A673 (cell line): ENCODE measurements at places on chromosomes 16 and 17. TPM values are rescaled to one million over a fixed set of nuclear protein-coding genes. Genes with fewer than 3 reads are reported as not detected.

GRCh38 chr17:80169784-80170500 is at the start of gene CARD14:
CARD14 (plus strand) TSS chr17:80170030; CDS start chr17:80181439, 11,409 bp downstream.
- no peak for DNase-seq
- H3K4me1 ChIP-seq: no peaks in the 10 kb centered on the region
- no peaks in the 10 kb centered on the region for H3K27me3 ChIP-seq
- H3K4me3 ChIP-seq: no peak within 1 kb of the TSS
- H3K27ac ChIP-seq: no peak within 1 kb of the TSS

DNA sequence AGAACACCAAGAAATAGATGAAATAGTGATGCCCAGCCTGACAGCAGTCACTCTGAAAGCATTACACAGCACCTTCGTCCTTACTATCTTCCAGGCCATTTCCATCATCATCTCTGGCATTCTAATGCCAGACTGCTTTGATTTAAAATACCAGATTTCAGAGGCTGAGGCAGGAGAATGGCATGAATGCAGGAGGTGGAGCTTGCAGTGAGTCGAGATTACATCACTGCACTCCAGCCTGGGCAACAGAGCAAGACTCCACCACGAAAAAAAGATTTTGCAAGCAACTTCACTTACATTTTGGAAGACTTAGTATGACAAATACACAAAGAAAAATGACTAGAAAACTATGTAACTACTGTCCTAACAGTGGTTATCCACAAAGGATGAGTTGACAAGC is 244.0 kb downstream of the CPPED1 start:
- H3K36me3 ChIP-seq: no peaks in the 10 kb centered on the region
- H3K4me3 ChIP-seq: no peak overlapping the region
- H3K4me1 ChIP-seq: no peaks in the 10 kb centered on the region
- no peak for DNase-seq
- no peaks in the 10 kb centered on the region for H3K27me3 ChIP-seq

DNA sequence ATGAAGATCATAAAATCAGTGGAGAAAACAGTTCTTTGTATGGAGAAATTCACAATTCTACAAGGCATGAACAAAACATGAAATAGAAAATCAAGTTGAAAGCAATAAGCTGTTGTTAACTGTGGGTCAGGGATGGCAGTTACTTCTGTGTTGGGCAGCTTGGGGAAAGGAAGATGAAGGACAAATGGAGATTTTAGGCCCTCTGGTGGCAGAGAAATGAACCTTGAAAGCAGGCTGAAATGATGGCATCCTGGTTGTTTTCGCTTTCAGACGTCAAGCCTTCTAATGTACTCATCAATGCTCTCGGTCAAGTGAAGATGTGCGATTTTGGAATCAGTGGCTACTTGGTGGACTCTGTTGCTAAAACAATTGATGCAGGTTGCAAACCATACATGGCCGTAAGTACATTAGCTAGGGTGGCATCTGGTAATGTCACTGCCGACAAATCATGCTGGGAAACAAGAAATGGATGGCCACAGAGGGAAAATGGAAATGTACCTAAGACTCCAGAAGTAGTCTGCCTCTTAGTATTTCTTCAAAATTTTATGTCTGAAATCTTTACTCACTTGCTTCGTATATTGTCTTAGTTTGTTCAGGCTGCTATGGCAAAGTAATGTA is 108.9 kb downstream of the MAP2K6 start:
- no peaks in the 10 kb centered on the region for H3K4me1 ChIP-seq
- no peaks in the 10 kb centered on the region for H3K36me3 ChIP-seq
- no peak overlapping the region for H3K27ac ChIP-seq
- no peak overlapping the region for H3K4me3 ChIP-seq

DNA sequence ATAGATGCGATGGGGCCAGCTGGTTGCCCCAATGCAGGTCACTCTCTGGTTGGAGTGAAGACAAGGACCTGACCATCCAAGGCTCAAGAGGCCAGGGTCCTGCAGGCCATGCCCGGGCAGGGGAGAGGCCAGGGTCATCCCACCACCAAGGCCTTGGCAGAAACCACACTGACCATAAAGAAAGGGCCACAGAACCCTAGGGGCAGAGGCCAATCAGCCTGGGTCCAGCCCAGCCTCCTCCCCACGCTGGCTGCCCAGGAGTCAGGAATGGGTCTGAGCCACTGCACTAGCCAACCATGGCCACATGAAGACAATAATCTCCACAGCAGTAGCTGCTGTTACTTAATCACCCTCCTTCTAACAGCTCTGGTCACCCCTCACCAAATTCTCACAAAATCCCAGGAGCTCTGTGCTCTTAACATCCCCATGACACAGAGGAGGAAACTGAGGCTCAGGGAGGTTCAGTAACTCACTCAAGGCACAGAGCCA is 10.2 kb upstream of the BCAR1 start:
- DNase-seq: no peak
- H3K4me1 ChIP-seq: peaks cover 24% of the 10 kb centered on the region
- H3K36me3 ChIP-seq: no peaks in the 10 kb centered on the region
- no peak overlapping the region for H3K4me3 ChIP-seq
- H3K27ac ChIP-seq: peak overlapping the region; percentile 28

- H3K36me3 ChIP-seq: no peaks in the 10 kb centered on the region
- peak; percentile 99 for DNase-seq
- H3K27me3 ChIP-seq: no peaks in the 10 kb centered on the region
- peaks cover 16% of the 10 kb centered on the region for H3K4me1 ChIP-seq
- peak within 1 kb of the TSS; percentile 73 for H3K4me3 ChIP-seq
Measured at GRCh38 chr16:70438969-70439862, at the start of gene ST3GAL2. ST3GAL2 (minus strand) TSS chr16:70439100; CDS start chr16:70398530, 40,570 bp downstream.

GRCh38 chr17:31579265-31579664 is 187.8 kb downstream of the RAB11FIP4 start:
- no peaks in the 10 kb centered on the region for H3K4me1 ChIP-seq
- DNase-seq: no peak
- no peak overlapping the region for H3K27ac ChIP-seq
- H3K4me3 ChIP-seq: no peak overlapping the region
- no peaks in the 10 kb centered on the region for H3K36me3 ChIP-seq

GRCh38 chr17:38852771-38853291 is 690 bp downstream of the RPL23 start:
- H3K27ac ChIP-seq: peak overlapping the region; percentile 89
- no peak for DNase-seq
- H3K36me3 ChIP-seq: peaks cover 52% of the 10 kb centered on the region
- H3K4me1 ChIP-seq: no peaks in the 10 kb centered on the region
- peak overlapping the region; percentile 64 for H3K4me3 ChIP-seq

DNA sequence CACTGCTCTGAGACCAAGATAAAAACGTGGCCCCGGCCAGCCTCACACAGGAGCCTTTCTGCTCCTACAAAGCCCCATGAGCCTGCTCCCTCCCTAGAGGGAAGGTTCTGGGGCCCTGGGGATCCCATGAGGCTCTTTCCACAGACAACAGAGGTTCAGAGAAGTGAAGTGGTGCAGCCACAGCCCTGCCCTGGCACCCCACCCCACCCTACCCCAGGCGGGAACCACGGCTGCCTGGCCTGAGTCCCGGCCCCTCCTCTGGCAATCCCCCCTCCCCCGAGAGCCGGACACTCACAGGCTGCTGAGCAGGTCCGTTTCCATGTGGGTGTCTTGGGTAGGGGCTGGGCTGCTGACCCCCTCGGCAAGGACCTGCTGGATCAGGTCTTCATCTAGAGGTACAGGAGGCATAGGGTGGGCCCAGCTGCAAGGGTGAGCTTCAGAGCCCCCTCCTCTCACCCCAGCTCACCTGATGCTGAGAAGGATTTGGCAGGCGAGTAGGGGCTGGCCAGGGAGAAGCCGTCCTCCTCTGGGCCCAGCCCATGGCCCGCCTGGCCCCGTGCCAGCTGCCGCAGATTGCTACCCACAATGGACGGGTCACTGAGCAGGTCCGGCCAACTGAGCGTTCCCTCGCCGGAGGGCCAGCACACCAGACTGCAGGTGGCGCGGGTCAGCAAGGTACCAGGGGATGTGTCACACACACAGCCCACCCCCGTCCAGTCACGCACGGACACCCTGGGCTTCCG is 38.7 kb downstream of the PKD1 start:
- H3K4me1 ChIP-seq: no peaks in the 10 kb centered on the region
- peaks cover 41% of the 10 kb centered on the region for H3K36me3 ChIP-seq
- H3K27me3 ChIP-seq: no peaks in the 10 kb centered on the region
- no peak for DNase-seq
- no peak overlapping the region for H3K4me3 ChIP-seq

- H3K4me1 ChIP-seq: peaks cover 6% of the 10 kb centered on the region
- H3K27me3 ChIP-seq: no peaks in the 10 kb centered on the region
- no peak overlapping the region for H3K27ac ChIP-seq
- DNase-seq: no peak
- no peaks in the 10 kb centered on the region for H3K36me3 ChIP-seq
- no peak overlapping the region for H3K4me3 ChIP-seq
Measured at GRCh38 chr17:62705156-62705777, 77.8 kb downstream of the MRC2 start.

GRCh38 chr17:18009609-18010420 is 29.2 kb downstream of the ATPAF2 start:
- no peak for DNase-seq
- no peaks in the 10 kb centered on the region for H3K36me3 ChIP-seq
- H3K27ac ChIP-seq: no peak overlapping the region
- H3K4me1 ChIP-seq: no peaks in the 10 kb centered on the region
- no peak overlapping the region for H3K4me3 ChIP-seq
- H3K27me3 ChIP-seq: no peaks in the 10 kb centered on the region

DNA sequence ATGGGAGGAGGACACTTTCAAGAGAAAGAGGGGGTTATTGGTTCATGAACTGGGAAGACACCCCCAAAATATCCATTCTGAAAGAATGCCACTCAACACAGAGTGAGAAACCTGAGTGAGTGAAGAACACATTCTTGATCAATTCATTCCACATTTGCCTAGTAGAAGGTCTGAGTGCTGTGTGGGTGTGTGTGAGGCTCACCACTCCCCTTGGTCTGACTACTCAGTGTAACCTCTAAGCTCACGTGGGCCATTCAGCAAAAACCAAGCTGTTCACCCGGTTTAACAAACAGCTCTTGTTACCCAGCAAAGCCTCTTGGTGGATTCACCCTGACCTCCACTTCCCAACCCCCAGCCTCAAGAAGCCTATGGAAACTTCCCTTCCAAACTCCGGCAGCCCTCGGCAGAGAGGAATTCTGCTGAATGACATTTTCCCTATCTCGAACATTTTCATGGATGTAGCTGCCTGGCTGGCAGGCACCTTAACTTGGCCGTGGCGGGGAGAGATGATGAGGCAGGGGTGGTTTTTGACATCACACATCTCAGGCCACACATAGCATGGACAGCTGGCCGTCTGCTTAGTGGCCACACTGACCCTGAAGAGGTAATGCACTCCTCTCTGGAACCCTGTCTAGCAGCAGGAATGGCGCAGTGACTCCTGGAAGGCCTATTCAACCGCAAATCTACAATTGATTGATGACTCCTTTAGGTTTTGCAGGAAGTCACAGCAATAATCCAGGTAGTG is 11.6 kb downstream of the ST6GALNAC1 start:
- no peaks in the 10 kb centered on the region for H3K4me1 ChIP-seq
- H3K36me3 ChIP-seq: no peaks in the 10 kb centered on the region
- H3K27ac ChIP-seq: no peak overlapping the region
- no peak overlapping the region for H3K4me3 ChIP-seq

GRCh38 chr16:8867216-8867931 is 1.4 kb downstream of the CARHSP1 start:
- H3K36me3 ChIP-seq: peaks cover 23% of the 10 kb centered on the region
- peaks cover 49% of the 10 kb centered on the region for H3K4me1 ChIP-seq
- peak; percentile 53 for DNase-seq
- H3K27ac ChIP-seq: peak overlapping the region; percentile 96
- H3K27me3 ChIP-seq: no peaks in the 10 kb centered on the region
- H3K4me3 ChIP-seq: peak overlapping the region; percentile 90

- DNase-seq: peak; percentile 32
- no peaks in the 10 kb centered on the region for H3K36me3 ChIP-seq
- H3K4me3 ChIP-seq: no peak overlapping the region
Measured at GRCh38 chr16:10957771-10958482, 13.6 kb downstream of the CLEC16A start.

DNA sequence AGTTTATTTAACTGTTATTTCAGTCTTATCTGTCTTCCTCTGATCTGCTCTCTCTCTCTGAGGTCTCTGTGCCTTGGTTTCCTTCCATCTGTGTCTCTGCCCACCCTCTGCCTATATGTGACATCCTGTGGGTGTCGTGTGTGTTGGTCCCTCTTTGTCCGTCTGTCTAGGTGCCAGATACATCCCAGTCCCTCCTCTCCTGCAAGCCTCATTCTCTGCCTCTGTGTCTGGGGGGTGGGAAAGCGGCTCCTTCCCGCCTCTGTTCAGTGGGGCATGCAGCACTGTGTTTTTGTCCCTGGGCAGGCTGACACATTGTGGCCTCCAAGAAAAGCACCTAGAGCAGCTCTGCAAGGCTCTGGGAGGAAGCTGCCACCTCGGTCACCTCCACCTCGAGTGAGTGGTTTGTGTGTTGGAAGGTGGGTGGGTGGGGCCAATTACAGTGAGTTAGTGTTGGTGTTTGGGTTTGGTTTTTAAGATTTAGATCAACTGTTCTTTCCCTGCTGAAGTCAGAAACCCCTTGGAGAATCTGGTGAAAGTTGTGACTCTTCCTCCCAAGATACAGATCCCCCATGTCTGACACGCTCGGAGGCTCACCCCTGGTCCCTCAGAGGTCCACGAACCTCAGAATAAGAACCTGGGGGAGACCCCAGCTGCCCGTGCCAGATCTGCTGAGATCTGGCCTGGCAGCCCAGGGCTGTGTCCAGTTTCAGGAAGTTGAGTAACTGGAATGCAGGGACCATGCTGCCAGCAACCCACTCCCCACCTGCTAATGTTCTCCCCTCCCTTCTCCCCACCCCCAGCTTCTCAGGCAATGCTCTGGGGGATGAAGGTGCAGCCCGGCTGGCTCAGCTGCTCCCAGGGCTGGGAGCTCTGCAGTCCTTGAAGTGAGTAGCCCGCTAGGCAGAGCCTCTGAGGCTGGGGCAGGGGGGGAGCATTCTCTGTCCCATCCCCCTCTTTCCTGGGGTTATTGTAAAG is 50.9 kb upstream of the CPNE2 start:
- H3K36me3 ChIP-seq: no peaks in the 10 kb centered on the region
- H3K4me3 ChIP-seq: no peak overlapping the region
- no peaks in the 10 kb centered on the region for H3K4me1 ChIP-seq
- DNase-seq: no peak
- H3K27ac ChIP-seq: no peak overlapping the region
- no peaks in the 10 kb centered on the region for H3K27me3 ChIP-seq

DNA sequence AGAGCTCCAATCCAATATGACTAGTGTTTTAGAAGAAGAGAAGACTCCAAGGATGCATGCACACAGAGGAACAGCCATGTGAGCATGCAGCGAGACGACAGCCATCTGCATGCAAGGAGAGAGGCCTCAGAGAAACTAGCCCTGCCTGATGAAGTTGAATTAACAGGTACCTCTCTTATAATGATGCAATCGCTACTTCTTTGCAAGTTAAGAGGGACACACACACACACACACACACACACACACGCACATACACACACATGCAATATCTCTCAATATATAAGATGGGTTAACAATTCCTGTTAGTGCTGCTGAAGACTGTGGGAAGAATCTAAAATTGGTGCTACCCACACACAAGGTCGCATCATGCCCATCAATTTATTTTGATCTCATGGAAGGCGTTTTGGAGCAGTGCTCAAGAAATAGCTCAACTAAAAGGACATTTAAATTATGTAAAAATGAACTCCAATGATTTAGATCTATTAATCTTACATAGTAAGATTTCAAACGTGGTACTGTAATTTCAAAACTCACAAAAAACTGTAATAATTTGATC is 7.0 kb upstream of the GINS3 start:
- no peak overlapping the region for H3K27ac ChIP-seq
- H3K27me3 ChIP-seq: no peaks in the 10 kb centered on the region
- no peaks in the 10 kb centered on the region for H3K36me3 ChIP-seq
- no peaks in the 10 kb centered on the region for H3K4me1 ChIP-seq
- no peak overlapping the region for H3K4me3 ChIP-seq
- no peak for DNase-seq

Gene CSNK1D
- 139 and 150 TPM in 2 replicates for total RNA-seq

Gene SEC14L5
- 0.04 TPM in 1 of 2 replicates, not detected in the other for total RNA-seq

Gene VMO1
- total RNA-seq: 28.6 and 39.7 TPM in 2 replicates

Gene FNDC8
- not detected in 2 replicates for total RNA-seq
